ENCODE measurements at places on chromosomes 11 and 22.
A peak's percentile ranks its signal among the peaks of the same experiment; 100 is the strongest.

GRCh38 chr11:121452609-121453150 lies at the start of gene SORL1-AS1:
SORL1-AS1 (minus strand) TSS chr11:121452967.
- peak; percentile 54 for DNase-seq

GRCh38 chr11:17803754-17804334 lies 69.3 kb downstream of the KCNC1 start:
- no peak for DNase-seq

GRCh38 chr11:28627690-28628255 lies 519.6 kb downstream of the METTL15 start:
- DNase-seq: no peak

- DNase-seq: no peak
Observed at GRCh38 chr22:25566898-25567235, 2.4 kb downstream of the GRK3 start.

Data from T follicular helper cell (primary cell).